Activated T-cell treated with anti-CD3 and anti-CD28 coated beads for 24 hours (primary cell): ENCODE measurements at places on chromosomes 3 and 15.

GRCh38 chr3:67460841-67461510 is 193.4 kb downstream of the SUCLG2 start:
- DNase-seq, result no peak

- DNase-seq, result peak; percentile 73
Observed at GRCh38 chr15:92714477-92715401, 59.2 kb upstream of the FAM174B start.

GRCh38 chr3:116059421-116060096 is 385.7 kb downstream of the LSAMP start:
- no peak for DNase-seq

DNA sequence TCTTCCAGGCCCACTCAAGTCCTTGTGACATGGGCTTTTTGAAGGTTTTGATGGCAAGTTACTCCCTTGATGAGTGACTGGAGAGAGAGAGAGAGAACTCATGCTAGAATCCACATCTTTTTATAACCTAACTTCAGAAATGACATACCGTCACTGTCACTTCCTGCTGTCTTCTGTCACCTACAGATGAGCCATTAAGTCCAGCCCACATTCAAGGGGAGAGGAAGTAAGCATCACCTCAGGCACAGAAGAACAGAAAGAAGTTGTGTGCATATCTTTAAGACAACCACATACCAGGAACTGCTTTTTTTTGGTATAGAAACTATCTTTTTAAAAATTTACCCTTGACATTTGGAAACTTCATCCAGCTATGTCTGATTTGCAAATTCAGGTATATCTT is 16.6 kb upstream of the TXNRD3 start:
- DNase-seq, result no peak

DNA sequence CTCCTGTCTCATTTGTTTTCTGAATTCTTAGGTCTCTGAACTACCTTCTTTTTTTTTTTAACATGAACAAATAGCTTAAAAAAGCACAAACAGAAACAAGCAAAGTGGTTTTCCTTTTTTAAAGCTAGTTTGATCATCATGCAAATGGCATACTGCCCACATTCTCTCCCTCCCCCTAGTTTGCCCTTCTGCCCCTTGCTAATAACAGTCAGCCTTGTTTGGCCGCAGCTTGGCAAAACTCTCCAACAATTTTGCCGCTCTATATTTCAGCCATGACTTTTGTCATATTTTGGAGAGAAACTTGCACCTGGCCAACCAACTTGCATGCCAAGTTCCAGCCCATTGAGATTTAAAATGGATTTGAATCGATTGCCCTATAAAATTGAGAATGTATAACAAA is 666.0 kb upstream of the NR2F2 start:
- DNase-seq, result no peak

GRCh38 chr15:83436513-83437158 is 10.5 kb upstream of the SH3GL3 start:
- no peak for DNase-seq

- DNase-seq, result no peak
Observed at GRCh38 chr15:73800662-73801345, 47.7 kb upstream of the INSYN1 start.

GRCh38 chr15:100265641-100266035 is 76.1 kb downstream of the ADAMTS17 start:
- DNase-seq, result no peak

- no peak for DNase-seq
Observed at GRCh38 chr3:60954048-60954447, 297.2 kb downstream of the FHIT start.

- no peak for DNase-seq
Observed at GRCh38 chr3:178537122-178537705, 978 bp downstream of the KCNMB2 start.

DNA sequence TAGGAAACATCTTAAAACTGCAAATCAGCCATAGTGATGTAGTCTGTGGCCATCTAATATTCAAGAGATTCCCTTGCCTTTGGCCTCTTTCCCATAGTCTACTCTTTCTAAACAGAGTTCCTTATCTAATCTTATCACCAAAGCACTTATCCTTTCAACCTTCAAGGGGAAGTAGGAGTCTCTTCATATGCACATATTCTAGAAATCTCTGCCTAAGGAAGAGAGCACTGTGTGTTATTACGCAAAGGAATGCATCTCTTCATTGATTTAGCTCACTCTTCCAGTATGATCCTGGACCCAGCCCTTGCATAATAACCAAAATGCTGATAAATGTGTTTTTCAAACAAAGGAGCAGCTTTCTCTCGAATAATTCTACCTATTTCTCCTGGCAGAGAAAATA is 253.7 kb upstream of the TPRG1 start:
- no peak for DNase-seq

DNA sequence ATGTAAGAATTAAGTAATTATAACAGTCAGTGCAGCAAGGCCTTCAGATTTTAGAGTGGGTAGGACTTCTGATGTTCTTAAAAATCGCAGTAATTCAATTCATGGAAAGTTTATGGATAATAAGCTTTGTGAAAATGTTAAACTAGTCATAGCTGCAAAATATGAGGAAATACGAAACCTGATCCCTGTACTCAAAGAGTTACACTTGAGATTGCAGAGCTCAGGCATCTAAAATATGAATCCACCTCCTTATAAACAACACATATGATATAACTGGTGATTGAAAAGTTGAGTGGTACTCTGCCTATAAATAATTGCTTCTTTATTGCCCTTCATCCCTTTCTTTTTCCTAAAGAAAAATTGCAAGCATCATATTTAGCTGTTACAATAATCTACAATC is 473.3 kb downstream of the OTOL1 start:
- DNase-seq, result no peak

DNA sequence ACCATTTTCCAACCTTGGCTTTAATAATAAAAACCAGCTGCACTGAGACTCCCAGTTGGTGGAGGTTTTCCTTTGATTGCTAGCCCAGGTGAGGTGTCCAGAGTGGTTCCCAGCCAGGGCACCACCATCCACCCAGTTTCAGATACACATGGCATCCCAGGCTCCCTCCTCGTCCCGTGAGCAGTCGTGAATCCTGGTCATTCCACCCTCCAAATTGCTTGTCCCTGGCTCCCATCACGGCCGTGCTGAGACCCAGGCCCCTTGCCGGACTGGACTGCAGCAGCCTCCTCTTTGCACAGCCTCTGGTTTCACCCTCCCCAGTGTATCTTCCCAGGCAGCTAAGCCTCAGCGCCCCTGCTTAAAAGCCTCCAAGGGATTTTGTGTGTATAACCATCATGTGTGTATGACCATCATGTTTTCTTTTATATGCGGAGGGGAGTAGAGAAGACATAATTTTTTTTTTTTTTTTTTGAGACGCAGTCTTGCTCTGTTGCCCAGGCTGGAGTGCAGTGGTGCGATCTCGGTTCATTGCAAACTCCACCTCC is 106.3 kb downstream of the ETFA start:
- no peak for DNase-seq

DNA sequence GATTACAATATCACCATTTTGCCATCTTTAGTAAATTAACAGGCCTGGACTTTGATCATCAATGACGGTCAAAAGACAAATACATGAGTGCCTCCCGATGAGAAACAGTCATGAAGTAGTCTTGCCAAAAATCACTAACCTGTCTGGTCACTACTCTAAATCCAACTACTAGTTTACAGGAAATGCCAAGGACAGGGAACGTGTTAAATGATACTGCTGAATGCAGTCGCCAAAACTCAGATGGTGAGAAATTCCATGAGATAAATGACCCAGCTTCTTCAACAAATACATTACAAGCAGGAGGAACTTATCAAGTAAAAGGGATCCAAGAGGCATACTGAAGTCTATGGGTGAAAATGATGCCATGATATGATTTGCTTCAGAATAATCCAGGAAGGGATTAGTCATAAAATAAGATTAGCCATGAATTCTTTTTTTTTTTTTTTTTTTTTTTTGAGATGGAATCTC is 35.8 kb upstream of the ATP13A3 start:
- DNase-seq, result no peak
